Stimulated activated CD4-positive, alpha-beta T cell treated with anti-CD3 and anti-CD28 coated beads, Interleukin-4, amount 100 ng/mL, for 24 hours (primary cell): ENCODE measurements at places on chromosomes 7 and 10.

DNA sequence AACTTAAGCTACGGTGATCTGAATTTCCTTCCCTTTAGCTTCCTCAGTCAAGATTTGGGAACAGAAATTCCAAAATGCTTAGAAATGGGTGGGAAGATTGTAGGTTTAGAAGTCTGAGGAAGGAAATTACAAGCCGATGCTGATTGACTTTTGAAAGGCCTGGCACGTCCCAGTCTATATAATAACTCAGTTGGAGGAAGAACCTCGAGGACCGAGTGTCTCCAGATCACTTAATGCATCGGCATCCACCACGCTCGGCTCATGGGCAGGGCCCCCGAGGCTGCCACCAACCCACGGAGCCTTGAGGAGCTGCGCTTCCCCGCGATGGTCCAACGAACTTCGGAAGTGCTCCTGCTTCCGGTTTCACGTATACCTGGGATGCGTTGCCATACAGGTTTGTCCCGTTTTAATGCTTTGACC lies 10.4 kb upstream of the SP8 start:
- DNase-seq, result no peak

GRCh38 chr10:69071610-69072009 lies 16.3 kb upstream of the SRGN start:
- DNase-seq, result no peak

- no peak for DNase-seq
Observed at GRCh38 chr10:47295411-47295810, 4.6 kb upstream of the GDF10 start.

GRCh38 chr7:101691822-101692384 lies 62.8 kb upstream of the MYL10 start:
- no peak for DNase-seq

DNA sequence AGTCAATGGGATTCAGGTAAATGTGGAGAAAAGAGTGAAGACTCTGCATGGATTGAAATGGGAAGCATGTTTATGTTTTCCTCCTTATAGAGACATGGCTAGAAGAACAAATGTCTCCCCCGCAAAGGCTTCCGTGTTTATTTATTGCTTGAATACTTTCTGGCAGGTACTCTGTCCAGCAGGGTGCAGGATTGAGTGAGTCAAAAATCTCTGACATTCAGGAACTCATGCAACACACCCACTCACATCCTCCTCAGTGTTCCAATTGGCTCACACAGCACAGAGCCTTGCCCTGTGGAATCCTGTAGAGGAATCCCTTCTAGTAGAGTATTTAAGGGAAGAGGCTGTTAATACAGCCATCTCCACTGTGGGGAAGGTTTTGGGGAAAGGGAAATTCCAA lies 290.3 kb upstream of the VWC2 start:
- no peak for DNase-seq

- DNase-seq, result peak; percentile 26
Observed at GRCh38 chr7:22452142-22452959, 47.6 kb downstream of the STEAP1B start.

DNA sequence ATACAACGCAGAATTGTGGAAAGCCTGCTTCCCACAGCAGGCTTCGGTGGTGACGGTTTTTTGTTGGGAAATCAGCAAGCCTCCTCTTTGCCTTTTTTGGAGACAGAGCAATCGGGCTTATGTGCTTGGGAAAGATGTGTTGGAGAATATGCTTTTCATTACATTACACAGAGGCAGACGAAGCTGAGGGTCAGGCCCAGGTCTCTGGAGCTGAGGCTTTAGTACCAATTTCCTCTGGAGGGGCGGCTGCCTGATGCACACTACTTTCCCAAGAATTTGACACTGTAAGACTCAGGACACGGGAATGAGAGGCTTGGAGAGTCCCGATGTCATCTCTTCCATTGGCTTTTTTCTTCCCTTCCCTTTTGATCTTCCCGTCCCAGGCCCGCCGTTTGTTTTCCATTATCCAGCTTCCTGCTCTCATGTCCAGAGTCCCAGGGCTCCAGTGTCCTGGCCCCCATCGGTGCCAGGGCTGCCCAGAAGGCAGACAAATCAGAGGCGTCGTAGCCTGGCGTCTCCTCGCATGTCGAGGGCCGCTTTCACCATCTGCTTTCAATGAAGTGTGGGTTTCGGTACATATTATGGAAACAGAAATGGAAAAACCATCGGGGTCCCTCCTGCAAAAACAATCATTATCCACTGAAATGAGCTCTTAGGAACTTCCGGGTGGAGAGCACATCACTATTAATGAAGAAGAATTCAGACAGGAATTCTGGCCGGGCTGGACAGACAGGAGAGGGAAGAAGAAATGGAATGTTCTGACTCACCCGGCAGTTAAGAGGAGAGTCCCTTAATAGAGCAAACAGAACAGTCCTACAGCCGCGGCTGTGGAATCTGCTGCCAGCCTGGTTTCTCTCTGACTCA lies 123.0 kb upstream of the JCAD start:
- no peak for DNase-seq

DNA sequence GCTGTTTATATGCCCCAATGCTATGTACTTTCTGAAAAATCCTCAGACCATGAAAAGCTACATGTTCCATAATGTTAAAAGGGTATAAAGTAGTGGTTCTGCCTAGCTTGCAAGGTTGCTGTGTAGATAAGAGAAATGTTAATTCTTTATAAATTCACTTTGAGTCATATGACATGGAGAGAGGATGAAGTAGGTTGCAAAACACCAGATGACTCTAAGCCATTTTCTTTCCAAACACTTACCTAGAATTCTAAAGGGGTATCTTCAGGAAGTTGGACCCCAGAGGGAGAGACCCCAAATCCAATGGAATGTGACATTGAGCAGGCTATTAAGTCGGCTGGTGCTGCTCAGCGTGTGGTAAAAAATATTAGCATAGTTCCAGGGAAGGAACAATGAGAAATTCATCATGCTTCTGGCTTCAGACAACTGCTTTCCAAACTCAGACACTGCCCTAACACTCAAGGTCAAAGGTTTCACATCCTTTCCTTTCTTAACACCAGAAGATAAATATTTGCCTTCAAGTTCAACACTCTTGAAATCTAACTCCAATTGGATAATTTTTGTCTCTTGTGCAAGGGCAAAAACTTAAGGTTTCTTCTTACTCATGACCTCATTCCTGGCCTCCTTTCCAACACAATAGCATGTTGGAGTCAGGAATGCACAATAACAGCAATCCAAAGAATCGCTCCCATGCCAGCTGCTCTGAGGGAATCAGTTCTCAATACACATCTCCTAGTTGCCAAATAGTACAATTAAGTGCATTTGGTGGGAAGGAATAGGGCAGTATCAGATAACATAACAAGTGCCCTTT lies 100.7 kb upstream of the AFAP1L2 start:
- no peak for DNase-seq

- no peak for DNase-seq
Observed at GRCh38 chr7:135353832-135354231, 120.2 kb downstream of the STRA8 start.

DNA sequence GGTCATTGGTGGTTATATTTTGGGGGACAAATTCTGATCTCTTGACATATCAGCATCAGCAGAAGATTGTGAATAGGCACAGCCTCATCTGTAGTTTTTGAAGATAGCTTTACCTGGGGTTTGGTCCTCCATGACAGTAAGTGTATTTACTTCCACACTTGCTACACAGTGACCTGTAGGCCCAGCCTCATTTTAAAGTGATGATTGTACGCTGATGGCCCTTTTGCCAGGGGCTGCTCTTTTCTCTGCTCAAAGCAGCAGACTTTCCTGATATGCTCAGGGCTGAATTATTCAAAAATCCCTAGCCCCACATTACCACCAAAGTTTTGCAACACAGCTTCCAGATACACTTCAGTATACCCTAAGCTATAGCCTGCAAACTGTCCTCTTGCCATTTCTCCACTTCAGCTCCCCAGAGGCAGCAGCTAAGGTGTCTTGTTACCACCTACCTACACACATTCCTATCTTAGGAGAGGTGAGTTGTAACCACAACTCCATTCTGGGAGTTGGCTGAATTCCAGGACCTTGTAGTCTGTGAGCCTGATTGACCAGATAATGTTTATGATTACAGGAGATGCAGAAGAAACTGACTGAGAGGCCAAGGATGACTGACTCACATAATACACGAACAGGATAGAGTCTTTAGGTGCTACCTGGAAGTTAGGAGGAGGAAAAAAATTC lies 6.0 kb downstream of the ASB4 start:
- DNase-seq, result no peak

- DNase-seq, result no peak
Observed at GRCh38 chr10:124918191-124918830, 23.6 kb upstream of the ZRANB1 start.

DNA sequence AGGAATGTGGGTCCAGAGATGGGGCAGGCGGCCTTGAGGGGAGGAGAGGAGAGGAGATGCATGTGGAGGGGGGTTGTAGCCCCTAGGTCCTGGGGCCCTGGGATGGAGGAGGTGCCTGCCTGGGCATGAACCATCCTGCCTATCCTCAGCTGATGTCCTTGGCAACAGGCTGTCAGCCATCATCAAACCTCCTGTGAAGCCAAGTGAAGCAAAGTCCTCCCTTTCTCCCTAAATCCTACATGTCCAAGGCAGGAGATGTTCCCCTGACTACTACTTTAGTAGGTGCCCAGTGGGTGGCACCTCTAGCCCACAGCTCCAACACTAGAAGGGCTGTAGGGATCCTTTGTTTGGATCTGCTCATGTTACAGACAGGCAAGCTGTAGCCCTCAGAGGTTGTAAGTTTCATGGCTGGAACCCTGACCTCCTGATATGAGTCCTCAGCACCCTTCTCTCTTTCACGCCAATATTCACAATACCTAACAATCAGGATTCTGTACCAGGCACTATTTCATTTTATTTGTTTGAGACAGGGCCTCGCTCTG lies 66.6 kb upstream of the SYPL1 start:
- no peak for DNase-seq

DNA sequence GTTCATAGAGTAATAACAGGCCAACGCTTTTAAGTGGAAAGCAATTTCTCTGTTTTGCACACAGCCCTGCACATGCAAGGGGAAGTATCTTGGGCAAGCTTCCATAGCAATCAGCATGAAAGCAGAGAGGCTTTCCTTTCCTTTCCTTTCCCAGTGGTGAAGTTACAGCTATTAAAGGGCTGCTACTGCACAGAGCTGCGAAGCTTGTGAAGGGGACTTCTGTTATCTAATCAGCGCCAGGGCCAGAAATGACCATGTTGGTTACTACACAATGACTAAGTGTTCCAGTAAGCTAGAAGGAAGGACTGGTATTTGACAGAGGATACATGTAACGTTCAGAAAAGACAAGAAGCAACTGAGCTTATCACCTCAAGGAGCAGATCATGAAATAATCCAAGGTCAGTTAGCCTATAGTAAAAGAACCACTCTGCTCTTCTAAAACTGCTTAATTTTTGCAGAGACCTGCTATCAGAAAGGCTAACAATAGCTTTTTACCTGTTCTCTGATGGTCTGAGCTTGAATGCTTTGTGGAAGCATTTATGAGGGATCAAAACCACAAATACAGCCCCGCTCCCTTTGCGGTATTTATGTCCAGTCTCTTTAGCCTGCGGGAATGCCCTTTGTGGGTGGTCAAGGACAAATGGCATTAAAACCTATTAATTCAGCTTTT lies 45.9 kb downstream of the SGMS1 start:
- no peak for DNase-seq

DNA sequence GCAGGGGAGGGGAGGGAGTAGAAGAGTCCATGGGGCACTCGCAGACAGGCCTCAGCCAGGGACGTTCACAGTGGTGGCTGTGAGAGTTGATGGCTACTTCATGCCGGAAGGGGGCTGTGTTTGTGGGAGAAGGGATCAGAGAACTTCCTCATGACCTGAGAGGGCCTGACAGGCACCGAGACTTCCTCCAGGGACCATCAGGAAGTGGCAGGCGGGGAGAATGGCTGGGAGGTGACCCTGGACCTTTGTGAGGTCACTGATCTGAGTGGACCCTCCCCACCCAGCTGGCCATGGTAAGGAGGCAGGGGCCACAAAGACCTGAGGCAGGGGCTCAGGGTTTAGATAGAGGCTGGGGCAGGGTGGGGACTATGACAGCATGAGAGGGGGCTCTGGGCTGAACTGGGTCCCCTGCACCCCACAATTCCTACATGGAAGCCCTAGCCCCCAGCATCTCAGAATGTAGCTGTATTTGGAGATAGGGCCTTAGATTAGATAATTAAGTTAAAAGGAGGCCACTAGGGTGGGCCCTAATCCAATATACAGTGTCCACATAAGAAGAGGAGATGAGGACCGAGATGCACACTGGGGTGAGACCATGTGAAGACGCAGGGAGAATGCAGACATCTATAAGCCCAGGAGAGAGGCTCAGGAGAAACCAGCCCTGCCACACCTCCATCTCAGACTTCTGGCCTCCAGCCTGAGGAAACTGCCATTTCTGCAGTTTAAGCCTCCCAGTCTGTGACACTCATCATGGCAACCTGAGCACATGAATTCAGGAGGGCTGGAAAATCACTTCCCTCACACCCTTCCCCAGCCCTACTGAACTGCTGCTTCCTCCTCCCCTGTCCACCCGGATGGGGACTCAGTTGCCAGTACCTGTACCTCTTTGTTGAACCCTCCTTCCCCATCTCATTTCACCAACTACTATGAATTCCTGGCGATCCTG lies 273.9 kb upstream of the ZNF32 start:
- DNase-seq, result no peak

GRCh38 chr10:1579671-1580070 lies 157.7 kb downstream of the ADARB2 start:
- no peak for DNase-seq

DNA sequence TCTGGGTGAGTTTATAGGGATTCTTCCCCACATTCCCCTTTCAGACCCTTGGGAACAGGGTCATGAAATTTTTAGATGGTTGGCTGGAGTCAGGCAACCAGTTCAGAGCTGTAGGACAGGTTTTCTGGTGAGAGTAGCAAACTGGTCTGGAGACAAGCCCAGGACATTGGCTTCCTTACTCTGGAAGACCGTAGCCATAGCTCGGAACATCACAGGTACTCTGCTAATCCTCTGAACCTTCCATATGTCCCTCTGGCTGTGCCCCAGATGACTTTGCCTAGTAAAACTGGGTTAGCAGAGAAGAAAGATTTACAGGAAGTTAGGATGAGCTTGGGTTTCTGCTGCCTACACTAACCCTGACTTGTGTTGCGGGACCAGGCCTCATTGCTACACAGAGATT lies 104.5 kb upstream of the MKLN1 start:
- DNase-seq, result no peak

GRCh38 chr7:106484562-106484961 lies 176.4 kb downstream of the CCDC71L start:
- DNase-seq, result no peak

- peak; percentile 98 for DNase-seq
Observed at GRCh38 chr10:129466703-129467358, at the start of gene MGMT. Gene MGMT, plus strand, starts transcription at chr10:129467241.

GRCh38 chr10:62926407-62926806 lies 110.2 kb upstream of the EGR2 start:
- no peak for DNase-seq

DNA sequence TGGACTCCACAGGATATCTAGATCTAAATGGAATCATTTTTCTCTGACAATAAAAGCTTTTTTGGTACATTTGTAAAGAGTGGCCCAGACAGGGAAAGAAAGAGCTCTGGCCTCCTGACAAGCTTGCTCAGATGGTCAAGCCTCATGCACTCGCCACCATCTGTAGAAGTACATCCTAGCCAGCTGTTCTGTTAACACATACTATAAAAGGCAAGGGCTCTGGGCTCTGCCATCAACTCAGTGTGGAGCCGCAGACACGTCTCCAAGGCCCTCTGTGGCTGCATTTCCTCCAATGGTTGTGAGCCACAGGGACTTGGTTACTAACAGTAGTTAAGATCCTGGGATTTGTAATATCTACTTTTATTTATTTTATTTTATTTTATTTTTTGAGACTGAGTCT lies 70.8 kb upstream of the KDM7A start:
- DNase-seq, result no peak
